ENCODE measurements at places on chromosomes 7 and 10. TPM values are rescaled to one million over a fixed set of nuclear protein-coding genes. Genes with fewer than 3 reads are reported as not detected.

HIF1AN gene
- total RNA-seq: 3.7 TPM

FKBP9 gene
- total RNA-seq: 104 TPM

MKI67 gene
- total RNA-seq: 44.1 TPM

OLAH gene
- total RNA-seq: 2.5 TPM

TEX36 gene
- total RNA-seq: not detected

HOXA2 gene
- total RNA-seq: 1.1 TPM

ACADSB gene
- 3.7 TPM for total RNA-seq

COL1A2 gene
- 6.7 TPM for total RNA-seq

CLCN1 gene
- not detected for total RNA-seq

GALNT11 gene
- 43.1 TPM for total RNA-seq

CCL26 gene
- total RNA-seq: not detected

CPA2 gene
- not detected for total RNA-seq

TMEM176A gene
- total RNA-seq: not detected

UCN3 gene
- total RNA-seq: not detected

FAM25G gene
- not detected for total RNA-seq

SPDYE16 gene
- total RNA-seq: not detected

EMX2 gene
- total RNA-seq: not detected

PLXNA4 gene
- total RNA-seq: 2.2 TPM

C10orf95 gene
- total RNA-seq: not detected

SDK1 gene
- total RNA-seq: 0.20 TPM

CYCS gene
- total RNA-seq: 75.1 TPM

RADIL gene
- 0.47 TPM for total RNA-seq

NPVF gene
- total RNA-seq: not detected

NODAL gene
- total RNA-seq: not detected

EBLN1 gene
- not detected for total RNA-seq

SEC31B gene
- 0.89 TPM for total RNA-seq

NYAP1 gene
- 2.9 TPM for total RNA-seq

HMX2 gene
- not detected for total RNA-seq

SYNPO2L gene
- not detected for total RNA-seq

MAP3K8 gene
- total RNA-seq: 3.1 TPM

AZGP1 gene
- not detected for total RNA-seq

AFAP1L2 gene
- total RNA-seq: 0.25 TPM

HYAL4 gene
- total RNA-seq: 0.49 TPM

MMS19 gene
- total RNA-seq: 102 TPM

RTKN2 gene
- 0.27 TPM for total RNA-seq

ASCC1 gene
- 27.7 TPM for total RNA-seq

KRIT1 gene
- total RNA-seq: 24.8 TPM

CTTNBP2 gene
- 0.27 TPM for total RNA-seq

CRYGN gene
- not detected for total RNA-seq

CRHR2 gene
- not detected for total RNA-seq

CAMK2B gene
- 0.20 TPM for total RNA-seq

ZNF32 gene
- total RNA-seq: 19.9 TPM

CFAP69 gene
- 0.27 TPM for total RNA-seq

CALML5 gene
- total RNA-seq: not detected

DNAJC30 gene
- 5.6 TPM for total RNA-seq

YKT6 gene
- 96.4 TPM for total RNA-seq

MAGI2 gene
- 0.84 TPM for total RNA-seq

OR2A7 gene
- total RNA-seq: not detected

FEZF1 gene
- not detected for total RNA-seq

DNAJC1 gene
- 26.7 TPM for total RNA-seq

Measured in mammary microvascular endothelial cell (primary cell).